ENCODE measurements at places on chromosomes 4 and X.

DNA sequence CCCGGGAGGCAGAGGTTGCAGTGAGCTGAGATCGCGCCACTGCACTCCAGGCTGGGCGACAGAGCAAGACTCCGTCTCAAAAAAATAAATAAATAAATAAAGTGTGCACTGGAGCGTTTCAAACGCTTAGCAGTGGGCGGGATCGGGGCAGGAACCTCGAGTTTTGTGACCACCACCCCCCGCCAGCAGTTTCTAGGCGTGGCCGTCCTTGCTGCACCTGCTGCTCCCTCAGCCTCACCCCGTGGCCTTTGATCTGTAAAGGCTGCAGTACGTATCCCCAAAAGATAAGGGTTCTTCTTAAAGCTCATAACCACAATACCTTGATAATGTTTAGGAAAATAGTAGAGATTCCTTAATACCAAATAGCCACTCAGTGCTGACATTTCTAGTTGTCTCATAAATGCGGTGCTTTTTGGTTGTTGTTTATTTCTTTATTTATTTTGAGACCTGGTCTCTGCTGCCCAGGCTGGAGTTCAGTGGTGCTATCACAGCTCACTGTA lies 33.2 kb downstream of the PCGF3 start:
- DNase-seq, result no peak

- no peak for DNase-seq
These were observed 25.2 kb downstream of the DDIT4L start for GRCh38 chr4:100164808-100165760.

- DNase-seq, result peak; percentile 12
These were observed 9.8 kb upstream of the TIGD2 start for GRCh38 chr4:89101256-89102161.

GRCh38 chrX:123425904-123426303 lies 241.8 kb downstream of the GRIA3 start:
- no peak for DNase-seq

DNA sequence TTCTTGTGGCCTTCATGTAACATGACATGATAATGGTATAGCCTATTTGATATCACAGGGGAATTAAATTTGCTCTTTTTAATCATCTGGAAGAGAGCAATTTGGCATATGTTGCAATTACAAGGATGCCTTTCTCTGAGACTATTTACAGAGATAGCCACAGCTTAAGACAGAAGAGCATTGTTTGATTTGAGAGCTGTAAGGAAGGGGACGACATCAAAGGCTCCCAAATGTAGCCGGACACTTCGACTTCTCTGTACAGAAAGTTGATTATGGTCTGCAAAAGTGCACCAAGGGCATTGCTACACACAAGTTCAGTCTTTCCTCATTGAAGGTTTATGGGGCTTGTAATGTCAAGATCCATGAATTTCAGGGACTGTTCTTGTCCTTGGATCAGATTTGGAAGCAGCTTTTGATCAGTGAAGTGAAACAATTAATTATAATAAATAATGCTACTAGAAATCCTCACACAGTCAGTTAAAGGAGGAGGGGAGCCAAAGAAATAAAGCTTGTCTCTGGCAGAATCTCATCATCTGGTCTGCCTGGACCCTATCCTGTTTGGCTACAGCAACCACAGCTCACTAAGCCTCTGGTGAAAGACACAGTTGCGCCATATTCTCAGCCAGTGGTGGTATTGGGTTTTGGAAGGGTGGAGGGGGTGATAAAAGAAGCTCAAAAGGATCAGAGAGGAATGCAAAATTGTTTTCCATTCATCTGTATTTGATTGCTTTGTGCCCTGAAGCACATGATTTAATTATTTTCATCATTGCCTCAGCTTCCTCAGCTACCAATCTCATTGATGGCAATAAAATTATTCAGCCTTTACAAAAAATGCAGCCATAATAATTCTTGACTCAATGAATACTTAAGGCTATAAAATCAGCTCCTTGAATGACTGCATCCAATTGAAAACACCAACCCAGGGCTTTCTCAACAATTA lies 654.3 kb upstream of the LCORL start:
- DNase-seq, result no peak

- DNase-seq, result peak; percentile 16
These were observed 25.9 kb downstream of the COL25A1 start for GRCh38 chr4:109276482-109277095.

- DNase-seq, result no peak
These were observed 669.0 kb downstream of the ZNF674 start for GRCh38 chrX:45876206-45876605.

DNA sequence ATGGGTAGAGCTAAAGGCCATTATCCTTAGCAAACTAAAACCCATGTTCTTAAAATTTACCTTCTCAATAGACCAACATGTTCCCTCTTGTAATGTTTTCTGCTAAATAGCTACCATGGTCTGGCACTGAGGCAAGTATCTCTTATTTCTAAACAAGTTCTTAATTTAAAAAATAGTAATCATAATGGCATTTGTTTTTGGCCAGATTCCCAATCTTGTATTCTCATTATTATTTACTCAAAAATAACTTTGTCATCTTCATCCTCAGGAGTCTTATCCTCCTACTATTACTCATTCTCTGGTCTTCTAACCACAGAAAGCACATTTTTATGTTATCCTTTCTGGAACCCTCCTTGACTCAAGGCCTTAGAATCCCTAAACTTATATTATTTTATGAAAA lies 931.2 kb downstream of the CCSER1 start:
- DNase-seq, result no peak

Measured in activated naive CD8-positive, alpha-beta T cell treated with anti-CD3 and anti-CD28 coated beads for 36 hours (primary cell).